ENCODE measurements at places on chromosomes 13 and 19.
A peak's percentile ranks its signal among the peaks of the same experiment; 100 is the strongest.

DNA sequence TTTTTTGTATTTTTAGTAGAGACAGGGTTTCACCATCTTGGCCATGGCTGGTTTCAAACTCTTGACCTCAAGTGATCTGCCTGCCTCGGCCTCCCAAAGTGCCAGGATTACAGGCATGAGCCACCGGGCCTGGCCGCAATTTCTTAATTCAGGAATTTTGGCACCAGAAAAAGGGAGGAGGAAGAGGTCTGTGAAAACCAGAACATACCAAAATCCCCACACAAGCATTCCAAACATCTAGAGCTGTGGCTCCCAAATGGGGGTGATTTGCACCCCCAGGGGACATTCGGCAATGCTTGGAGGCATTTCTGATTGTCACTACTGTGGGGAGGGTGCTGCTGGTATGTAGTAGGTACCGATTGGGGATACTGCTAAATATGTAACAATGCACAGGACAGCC is 40.2 kb upstream of the ABCC4 start:
- DNase-seq, result no peak

DNA sequence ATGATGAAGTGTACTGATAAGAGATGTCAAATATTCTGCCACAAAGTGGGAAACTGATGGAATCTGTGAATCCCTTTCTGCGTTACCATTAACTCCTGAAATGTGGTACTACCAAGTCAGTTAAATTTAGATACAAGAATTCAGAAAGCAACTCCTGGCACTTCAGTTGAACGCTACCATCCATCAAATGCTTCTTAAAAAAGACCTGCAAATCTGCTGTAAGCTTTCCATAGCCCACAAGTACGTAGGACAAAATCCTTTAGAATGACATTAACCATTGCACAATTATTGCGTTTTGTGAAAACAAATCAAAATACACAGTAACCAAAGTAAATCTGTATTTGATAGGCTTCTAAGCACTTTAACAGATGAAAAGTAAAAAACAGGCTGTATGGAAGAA is 5.4 kb downstream of the SMAD9 start:
- DNase-seq, result no peak

DNA sequence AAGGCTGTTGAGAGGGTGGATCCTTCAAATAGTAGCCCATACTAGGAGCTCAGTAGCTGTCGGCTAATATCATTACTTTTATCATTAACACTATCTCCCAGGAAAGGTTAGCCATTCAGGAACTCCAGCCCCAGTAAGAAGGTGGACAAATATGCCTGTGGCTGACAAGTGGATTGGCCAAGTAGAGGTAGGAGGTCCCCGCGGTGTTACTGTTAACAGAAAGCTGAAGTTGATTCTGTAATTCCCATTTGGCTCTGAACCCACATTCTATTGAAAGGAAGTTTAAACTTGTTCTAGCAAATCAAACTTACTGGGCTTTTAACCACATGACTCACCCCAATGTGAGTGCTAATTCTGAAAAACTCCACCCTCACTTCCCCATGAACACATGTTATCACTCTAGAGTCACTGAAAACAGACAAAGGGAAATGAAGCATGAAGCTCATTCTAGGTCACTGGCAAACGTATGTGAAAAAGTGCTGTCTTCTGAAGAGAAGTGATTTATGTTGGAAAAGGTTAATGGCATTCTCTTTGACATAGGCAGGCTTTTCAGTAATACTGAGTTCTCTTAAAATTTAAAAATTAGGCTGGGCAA is 273.5 kb downstream of the FGF14 start:
- DNase-seq, result no peak

DNA sequence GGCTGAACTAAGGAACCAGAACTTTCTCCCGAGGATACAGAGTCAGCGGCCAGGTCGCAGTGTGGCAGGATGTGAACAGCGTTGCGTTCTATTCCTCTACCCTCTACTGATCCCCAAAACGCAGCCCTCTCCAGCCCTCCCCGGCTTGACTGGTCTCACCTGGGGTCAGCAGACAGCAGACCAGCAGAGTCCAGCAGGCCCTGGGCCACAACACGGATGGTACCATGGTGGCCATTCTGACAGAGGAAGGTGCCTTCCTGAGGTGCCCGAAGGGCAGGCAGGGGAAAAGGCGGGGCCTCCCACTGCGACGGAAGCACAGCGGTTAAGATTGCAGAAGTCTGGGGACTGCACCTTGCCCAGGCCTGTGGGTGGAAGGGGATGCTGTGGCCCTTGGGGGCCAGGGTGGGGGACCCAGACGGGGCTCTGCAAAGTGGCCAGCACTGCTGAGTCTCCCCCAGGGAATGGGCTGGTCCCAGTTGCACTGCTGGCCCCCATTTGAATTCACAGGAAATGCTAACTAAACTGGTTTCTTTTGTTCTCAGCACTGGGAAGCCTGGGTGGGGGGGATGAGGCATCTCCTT is at the start of gene ICAM3:
Gene ICAM3, minus strand, starts transcription at position 245 of the 581 bp plus-strand sequence. Its CDS starts 10 bp downstream, at position 235.
- peak; percentile 20 for DNase-seq

GRCh38 chr13:31594056-31594455 is 145.3 kb upstream of the RXFP2 start:
- no peak for DNase-seq

- DNase-seq, result no peak
Measured at GRCh38 chr19:38060331-38060730, 153.3 kb downstream of the SIPA1L3 start.

GRCh38 chr19:46254776-46255175 is 25.2 kb downstream of the IGFL1 start:
- no peak for DNase-seq

GRCh38 chr13:36344886-36345437 is 1.2 kb downstream of the SPART start:
- no peak for DNase-seq

DNA sequence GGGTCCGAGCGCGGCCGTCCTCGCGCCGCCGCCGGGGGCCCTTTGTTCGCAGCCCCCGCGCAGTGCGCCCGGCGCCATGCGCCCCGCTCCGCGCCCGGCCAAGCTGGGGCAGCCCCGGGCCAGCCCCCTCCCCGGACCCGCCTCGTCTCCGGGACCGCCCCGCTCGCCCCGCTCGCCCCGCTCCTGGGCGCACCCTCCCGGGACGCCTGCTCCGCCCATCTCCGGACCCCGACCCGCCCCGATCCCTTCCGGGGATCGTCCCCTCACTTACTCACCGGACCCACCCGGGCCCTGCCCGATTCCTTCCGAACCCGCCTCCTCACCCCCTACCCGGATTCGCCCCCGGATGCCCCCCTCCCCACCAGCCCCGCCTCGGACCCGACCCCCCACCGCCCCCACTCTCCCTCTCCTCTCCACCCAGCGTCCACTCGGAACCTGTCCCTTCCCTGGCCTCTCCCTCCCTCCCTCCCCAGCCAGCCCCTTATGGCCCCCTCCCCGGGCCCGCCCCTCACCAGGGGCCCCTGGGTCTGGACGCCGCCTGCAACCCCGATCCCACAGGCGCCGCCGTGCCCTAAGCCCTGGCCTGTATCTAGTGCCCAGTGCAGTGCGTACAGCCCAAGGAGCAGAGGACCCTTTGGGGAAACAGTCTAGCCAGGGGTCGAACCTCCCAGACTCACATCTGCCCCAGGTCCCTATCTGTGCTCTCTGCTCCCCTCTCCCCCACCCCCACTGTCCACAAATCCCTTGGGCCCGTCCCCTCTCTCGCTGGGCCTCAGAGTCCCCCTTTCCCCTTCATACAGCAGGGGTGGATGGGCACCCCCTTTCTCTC is at the start of gene CPAMD8:
Gene CPAMD8, minus strand, starts transcription at position 105 of the 829 bp plus-strand sequence. CDS start 168 bp downstream, outside the sequence.
- DNase-seq, result no peak

GRCh38 chr19:40214936-40215335 is 3.2 kb downstream of the TTC9B start:
- no peak for DNase-seq

Data from activated naive CD4-positive, alpha-beta T cell (primary cell).